ENCODE measurements at places on chromosomes 5 and 9. TPM values are rescaled to one million over a fixed set of nuclear protein-coding genes. Genes with fewer than 3 reads are reported as not detected.

DNA sequence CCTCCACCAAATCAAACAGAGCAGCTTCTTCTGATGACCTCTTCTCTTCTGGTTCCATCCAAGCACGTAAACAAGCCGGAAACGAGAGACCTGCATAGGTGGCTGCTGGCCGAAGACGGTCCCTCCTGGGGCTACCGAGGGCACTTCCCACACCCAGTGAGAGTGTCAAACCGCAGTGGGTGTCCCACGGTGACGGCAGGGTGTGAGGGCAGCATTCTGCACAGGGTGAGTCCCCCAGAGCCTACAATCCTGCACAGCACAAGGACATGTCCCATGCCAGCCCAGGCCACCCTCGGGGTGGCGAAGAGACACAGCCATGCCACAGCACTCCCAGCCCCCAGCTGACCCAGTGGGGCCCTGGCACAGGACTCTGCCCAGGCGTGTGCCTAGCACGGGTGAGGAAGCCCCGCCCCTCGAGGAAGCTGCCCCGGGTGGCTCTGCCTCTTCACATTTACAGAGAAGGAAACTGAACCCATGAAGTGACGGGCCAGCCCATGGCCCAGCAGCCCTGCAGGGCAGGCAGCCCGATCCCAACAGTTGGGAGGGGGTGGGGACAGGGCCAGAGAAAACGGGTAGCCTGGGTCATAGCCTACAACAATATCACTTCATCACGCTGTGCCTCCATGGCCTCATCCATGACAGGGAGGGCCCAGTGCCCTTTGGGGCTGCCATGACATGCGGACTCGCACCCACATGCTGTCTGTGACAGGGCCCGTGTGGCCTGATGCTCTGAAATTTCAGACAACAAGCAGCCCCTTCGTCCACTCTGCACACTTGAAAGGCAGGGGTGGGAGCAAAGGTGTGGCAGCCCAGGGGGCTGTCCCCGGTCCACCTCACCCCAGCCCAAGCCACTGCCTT is 43.2 kb downstream of the SEMA4D start:
- H3K4me1 ChIP-seq: peaks cover 4% of the 10 kb centered on the region
- H3K27me3 ChIP-seq: no peaks in the 10 kb centered on the region
- H3K27ac ChIP-seq: no peak overlapping the region

DNA sequence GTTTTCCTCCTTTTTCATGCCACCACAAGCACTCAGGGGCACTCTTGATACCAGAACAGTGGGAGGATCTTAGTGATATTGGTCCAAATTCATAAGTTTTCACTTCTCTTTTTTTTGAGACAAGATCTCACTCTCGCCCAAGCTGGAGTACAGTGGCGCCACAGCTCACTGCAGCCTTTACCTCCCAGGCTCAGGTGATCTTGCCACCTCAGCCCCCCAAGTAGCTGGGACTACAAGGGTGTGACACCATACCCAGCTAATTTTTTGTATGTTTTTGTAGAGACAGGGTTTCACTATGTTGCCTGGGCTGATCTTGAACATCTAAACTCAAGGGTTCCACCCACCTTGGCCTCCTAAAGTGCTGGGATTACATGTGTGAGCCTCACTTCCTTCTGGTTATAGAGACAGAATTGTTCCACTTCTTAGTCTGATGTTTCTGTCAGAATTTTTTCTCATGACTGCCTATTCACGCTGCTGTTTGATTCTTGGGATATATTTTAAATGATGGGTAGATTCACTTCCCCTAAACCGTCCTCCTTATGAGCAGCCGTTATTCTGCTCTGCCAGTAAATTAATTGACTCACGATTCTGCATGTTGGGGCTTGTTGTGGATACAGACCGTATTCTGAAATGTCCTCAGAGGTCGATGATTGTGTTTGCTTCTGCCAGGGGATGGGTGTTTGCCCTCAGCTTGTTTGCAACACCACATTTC is 30.8 kb downstream of the MTAP start:
- DNase-seq: no peak
- no peak overlapping the region for H3K4me3 ChIP-seq

GRCh38 chr5:111602817-111603445 is 90.6 kb upstream of the STARD4 start:
- H3K36me3 ChIP-seq: no peaks in the 10 kb centered on the region
- no peak overlapping the region for H3K4me3 ChIP-seq
- no peaks in the 10 kb centered on the region for H3K27me3 ChIP-seq
- no peak overlapping the region for H3K27ac ChIP-seq
- H3K4me1 ChIP-seq: no peaks in the 10 kb centered on the region

- H3K27ac ChIP-seq: no peak overlapping the region
- no peaks in the 10 kb centered on the region for H3K27me3 ChIP-seq
- peaks cover 12% of the 10 kb centered on the region for H3K4me1 ChIP-seq
- no peak overlapping the region for H3K4me3 ChIP-seq
These were observed 4.1 kb downstream of the IL4 start for GRCh38 chr5:132677682-132678400.

GRCh38 chr9:137913771-137914767 is 36.5 kb downstream of the CACNA1B start:
- no peaks in the 10 kb centered on the region for H3K36me3 ChIP-seq
- DNase-seq: no peak
- no peaks in the 10 kb centered on the region for H3K4me1 ChIP-seq
- H3K27me3 ChIP-seq: peaks cover 5% of the 10 kb centered on the region

DNA sequence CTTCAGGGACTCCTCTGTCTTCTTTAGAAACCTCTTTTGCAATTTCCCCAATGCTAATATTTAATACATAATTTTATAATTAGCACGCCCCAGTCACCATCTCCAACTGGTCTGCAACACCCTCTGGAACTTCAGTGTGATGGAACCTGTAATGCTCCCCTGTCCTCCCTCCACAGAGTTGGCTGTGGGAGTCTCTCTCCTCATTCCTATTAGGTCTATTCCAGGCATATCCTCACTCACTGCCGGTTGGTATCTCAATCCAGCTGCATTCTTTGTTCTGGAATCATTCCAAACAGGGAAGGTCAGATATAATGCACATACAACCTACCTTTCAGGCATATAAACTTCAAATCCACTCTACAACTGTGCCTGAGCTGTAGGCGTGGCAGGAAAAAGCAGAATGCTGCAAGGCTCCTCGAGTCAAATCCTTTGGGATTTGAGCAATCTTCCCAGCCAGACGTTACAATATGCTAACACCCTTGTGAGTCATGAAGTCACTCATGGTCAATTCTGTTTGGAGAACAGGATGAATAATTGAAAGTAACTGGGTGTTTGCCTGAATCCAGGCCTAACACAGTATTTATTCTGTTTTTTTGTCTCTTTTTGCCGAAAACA is 293.8 kb downstream of the CWC27 start:
- no peaks in the 10 kb centered on the region for H3K36me3 ChIP-seq
- H3K27ac ChIP-seq: peak overlapping the region; percentile 77
- DNase-seq: no peak
- H3K27me3 ChIP-seq: no peaks in the 10 kb centered on the region

DNA sequence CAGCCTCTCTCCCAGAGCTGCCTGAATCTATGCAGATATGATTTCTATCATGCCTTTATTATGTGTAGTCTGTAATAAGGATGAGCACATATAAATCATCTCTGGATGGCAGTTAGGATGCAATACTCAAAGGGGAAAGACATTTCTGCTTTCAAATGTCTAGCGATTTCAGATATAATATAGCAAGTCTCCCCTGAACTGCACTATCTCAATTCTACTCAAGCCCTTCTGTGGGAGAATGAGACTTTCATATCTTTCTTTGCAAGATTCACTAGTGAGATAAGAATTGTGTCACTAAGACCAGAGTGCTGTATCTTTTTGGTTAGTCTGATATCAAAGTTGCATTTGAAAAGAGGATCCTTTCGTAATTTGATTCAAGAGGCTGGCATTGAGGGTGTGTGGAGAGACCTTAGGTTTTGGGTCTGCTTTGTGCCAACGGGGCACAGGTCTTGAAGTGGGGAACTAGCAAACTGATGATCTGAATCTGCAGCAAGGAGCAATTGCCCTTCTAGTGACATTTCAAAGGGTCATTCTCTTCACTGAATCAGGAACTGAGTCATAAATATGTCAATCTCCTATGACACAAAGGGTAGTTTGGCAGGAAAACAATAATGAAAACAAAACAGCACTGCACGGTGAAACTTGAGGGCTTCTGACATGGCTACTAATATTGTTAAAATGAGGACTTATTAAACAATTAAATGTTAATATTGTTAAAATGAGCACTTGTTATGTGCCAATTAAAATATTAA is 305.5 kb upstream of the CLINT1 start:
- DNase-seq: no peak
- H3K4me1 ChIP-seq: no peaks in the 10 kb centered on the region
- no peaks in the 10 kb centered on the region for H3K27me3 ChIP-seq
- H3K4me3 ChIP-seq: no peak overlapping the region
- H3K36me3 ChIP-seq: no peaks in the 10 kb centered on the region
- no peak overlapping the region for H3K27ac ChIP-seq

- H3K36me3 ChIP-seq: no peaks in the 10 kb centered on the region
- H3K4me3 ChIP-seq: peak overlapping the region; percentile 81
- no peaks in the 10 kb centered on the region for H3K27me3 ChIP-seq
- H3K27ac ChIP-seq: peak overlapping the region; percentile 81
- peaks cover 35% of the 10 kb centered on the region for H3K4me1 ChIP-seq
These were observed 1.1 kb downstream of the FKBP15 start for GRCh38 chr9:113219969-113220368.

DNA sequence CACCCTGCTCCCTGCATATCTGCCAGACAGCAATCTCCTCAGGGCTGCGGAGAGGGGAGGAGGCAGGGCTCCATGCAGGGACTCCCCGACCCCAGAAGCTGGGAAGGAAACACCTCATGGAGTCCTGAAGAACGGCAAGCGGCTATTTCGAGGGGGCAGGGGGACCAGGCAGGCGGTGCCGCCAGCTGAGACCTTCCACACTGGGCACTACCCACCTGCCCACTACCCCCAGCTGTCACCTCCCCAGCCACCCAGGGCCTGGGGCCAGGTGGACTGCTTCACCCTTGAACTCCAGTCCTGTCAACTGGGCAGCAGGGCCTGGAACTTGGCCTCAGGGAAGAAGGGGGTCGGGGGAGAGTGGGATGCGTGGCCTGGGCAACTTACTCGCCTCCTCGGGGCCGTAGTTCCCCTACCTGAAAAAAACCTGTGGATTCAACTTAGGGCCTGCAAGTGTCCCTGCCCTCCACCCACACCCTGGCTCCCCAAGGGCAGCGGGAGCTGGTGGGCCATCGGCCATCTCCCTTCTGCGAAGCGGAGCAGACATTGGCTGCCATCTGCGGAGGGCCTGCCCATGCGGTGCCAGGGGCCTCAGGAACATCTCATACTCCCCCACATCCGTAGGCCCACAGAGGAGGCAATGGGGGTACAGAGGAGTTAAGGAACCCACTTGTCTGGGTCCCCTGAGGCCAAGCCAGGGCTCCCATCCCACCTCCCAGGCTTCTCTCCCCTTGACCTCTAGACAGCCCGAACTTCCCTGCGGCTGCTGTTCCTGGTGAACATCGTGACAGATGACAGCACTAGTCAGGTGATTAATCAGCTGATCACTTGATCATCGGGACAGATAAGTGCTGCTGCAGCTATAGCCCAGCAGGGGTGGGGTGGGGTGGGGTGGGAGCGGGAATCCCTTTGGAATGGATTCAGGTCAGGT is 18.5 kb upstream of the RALGDS start:
- H3K4me3 ChIP-seq: no peak overlapping the region
- peaks cover 98% of the 10 kb centered on the region for H3K4me1 ChIP-seq
- no peaks in the 10 kb centered on the region for H3K36me3 ChIP-seq
- H3K27me3 ChIP-seq: no peaks in the 10 kb centered on the region
- no peak overlapping the region for H3K27ac ChIP-seq
- DNase-seq: no peak

- no peak overlapping the region for H3K27ac ChIP-seq
- no peaks in the 10 kb centered on the region for H3K4me1 ChIP-seq
- no peaks in the 10 kb centered on the region for H3K36me3 ChIP-seq
- H3K4me3 ChIP-seq: no peak overlapping the region
These were observed 3.8 kb upstream of the ORM1 start for GRCh38 chr9:114319147-114319546.

DNA sequence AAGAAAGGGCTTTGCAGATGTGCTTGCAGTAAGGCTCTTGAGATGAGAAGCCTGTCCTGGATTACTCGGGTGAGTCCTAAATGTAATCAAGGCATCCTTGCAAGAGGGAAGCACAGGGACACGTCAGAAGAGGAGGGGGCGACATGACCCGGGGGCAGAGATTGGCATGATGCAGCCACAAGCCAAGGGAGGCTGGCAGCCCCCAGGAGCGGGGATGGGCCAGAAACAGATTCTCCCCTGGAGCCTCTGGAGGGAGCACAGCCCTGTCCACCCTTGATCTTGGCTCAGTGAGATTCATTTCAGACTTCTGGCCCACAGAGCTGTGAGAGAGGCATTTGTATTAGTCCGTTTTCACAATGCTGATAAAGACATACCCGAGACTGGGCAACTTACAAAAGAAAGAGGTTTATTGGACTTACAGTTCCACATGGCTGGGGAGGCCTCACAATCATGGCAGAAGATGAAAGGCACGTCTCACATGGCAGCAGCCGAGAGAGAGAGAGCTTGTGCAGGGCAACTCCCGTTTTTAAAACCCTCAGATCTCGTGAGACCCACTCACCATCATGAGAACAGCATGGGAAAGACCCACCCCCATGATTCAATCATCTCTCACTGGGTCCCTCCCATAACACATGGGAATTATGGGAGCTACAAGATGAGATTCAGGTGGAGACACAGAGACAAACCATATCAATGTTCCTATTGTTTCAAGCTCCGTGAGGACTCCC is 76.1 kb downstream of the ADAMTS2 start:
- H3K36me3 ChIP-seq: no peaks in the 10 kb centered on the region
- H3K27ac ChIP-seq: peak overlapping the region; percentile 77
- peak; percentile 54 for DNase-seq

- no peaks in the 10 kb centered on the region for H3K27me3 ChIP-seq
- no peak overlapping the region for H3K4me3 ChIP-seq
- no peaks in the 10 kb centered on the region for H3K36me3 ChIP-seq
These were observed 33.9 kb downstream of the MRPS30 start for GRCh38 chr5:44842496-44843282.

DNA sequence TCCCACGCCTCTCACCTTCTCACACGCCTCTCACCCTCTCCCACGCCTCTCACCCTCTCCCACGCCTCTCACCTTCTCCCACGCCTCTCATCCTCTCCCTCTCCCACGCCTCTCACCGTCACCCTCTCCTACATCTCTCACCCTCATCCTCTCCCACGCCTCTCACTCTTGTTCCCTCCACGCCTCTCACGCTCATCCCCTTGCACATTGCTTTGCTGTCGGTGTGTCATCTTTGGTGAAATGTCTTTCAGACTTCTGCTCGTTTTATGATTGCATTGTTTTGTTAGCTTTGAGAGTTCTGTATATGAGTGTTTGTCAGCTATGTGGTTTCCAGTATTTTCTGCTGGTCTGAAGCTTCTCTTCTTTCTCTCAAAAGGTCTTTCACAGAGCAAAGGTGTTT is 102.7 kb downstream of the EHMT1 start:
- H3K4me1 ChIP-seq: peaks cover 4% of the 10 kb centered on the region
- no peak overlapping the region for H3K4me3 ChIP-seq
- peaks cover 41% of the 10 kb centered on the region for H3K36me3 ChIP-seq
- no peak for DNase-seq

The MATR3 gene
- 123 TPM for total RNA-seq

The CRHBP gene
- not detected for total RNA-seq

The FABP6 gene
- total RNA-seq: 2.5 TPM

The UAP1L1 gene
- 10.1 TPM for total RNA-seq

The ZBED3 gene
- total RNA-seq: 0.83 TPM

The LRRC19 gene
- not detected for total RNA-seq

The FAM221B gene
- total RNA-seq: not detected

The OMD gene
- 2.8 TPM for total RNA-seq

The DPH7 gene
- 26.8 TPM for total RNA-seq

The CTNND2 gene
- total RNA-seq: 3.7 TPM

Measured in suprapubic skin (tissue), 4 donors.